Stimulated activated memory B cell treated with anti-CD40 and anti-IgM and Interleukin-4, amounts not matched to agents 10 μg/mL and 1 μg/mL and 100 μg/mL, for 72 hours (primary cell): ENCODE measurements at places on chromosomes 7 and 10.

- no peak for ATAC-seq
Observed at GRCh38 chr10:124389613-124390361, 28.9 kb downstream of the OAT start.

GRCh38 chr7:70529914-70530585 is 601.9 kb upstream of the GALNT17 start:
- no peak for ATAC-seq

GRCh38 chr7:76011442-76011861 is 17.1 kb upstream of the TMEM120A start:
- ATAC-seq: no peak

DNA sequence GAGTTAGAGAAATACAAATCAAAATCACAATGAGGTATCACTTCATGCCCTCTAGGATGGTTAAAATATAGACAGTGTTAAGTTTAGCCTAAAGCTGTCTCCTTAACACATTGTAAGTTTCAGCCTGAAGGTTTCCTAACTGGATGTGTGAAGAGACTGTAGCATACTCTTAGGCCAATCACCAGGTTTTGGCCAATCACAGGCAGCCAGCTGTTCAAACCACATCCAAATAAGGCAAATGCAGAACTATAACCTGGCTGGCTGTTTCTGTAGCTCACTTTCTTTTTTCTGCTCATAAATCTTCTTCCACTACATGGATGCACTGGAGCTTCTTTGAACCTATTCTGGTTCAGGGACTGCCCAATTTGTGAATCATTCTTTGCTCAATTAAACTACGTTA is 19.7 kb downstream of the ESYT2 start:
- no peak for ATAC-seq

- ATAC-seq: no peak
Observed at GRCh38 chr7:155677688-155678087, 33.2 kb downstream of the RBM33 start.
